ENCODE measurements at places on chromosomes 5 and 9.

DNA sequence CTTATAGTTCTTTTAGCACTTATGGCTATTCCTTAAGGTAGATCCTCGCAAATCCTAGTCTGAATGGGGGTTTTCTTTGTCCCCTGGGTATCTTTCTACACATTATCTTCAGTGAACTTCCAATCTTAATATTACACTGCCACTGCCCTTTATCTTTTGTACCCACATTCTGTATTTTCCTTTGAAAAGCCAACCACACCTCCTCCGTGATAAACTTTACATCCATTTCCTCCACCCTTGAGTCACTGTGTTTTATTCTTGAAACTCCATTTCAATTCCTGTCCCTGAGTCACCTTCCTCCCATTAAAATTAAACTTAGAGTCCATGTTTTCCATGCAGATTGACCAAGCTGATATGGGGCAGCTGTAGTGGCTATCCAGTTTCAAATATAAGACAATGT lies 43.2 kb upstream of the RICTOR start:
- no peak for DNase-seq

- DNase-seq, result no peak
Measured at GRCh38 chr9:129011761-129012181, 16.4 kb downstream of the SH3GLB2 start.

DNA sequence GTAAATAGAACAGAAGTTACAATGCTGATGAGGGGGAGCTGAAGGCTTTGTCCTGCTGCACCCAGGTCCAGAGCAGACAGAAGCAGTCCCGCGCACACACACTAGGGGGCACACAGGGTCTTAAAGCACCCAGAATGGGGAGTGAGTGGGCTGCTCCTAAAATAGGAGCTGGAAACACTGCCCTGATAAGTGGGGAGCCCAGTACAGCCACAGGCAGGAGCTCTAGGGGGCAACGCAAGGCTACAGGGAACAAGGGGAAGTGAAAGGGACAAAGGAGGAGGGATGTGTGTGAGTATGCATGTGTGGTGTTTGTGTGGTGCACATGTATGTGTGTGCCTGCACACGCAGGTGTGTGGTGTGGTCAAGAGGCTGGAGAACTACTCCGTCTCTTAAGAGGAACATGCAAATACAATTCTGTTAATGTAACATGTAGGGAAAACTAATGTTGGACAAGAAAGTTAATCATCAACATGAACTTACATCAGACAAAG lies 191.5 kb downstream of the ROR2 start:
- DNase-seq, result no peak

- DNase-seq, result no peak
Measured at GRCh38 chr9:89495824-89496560, 1.9 kb downstream of the SEMA4D start.

DNA sequence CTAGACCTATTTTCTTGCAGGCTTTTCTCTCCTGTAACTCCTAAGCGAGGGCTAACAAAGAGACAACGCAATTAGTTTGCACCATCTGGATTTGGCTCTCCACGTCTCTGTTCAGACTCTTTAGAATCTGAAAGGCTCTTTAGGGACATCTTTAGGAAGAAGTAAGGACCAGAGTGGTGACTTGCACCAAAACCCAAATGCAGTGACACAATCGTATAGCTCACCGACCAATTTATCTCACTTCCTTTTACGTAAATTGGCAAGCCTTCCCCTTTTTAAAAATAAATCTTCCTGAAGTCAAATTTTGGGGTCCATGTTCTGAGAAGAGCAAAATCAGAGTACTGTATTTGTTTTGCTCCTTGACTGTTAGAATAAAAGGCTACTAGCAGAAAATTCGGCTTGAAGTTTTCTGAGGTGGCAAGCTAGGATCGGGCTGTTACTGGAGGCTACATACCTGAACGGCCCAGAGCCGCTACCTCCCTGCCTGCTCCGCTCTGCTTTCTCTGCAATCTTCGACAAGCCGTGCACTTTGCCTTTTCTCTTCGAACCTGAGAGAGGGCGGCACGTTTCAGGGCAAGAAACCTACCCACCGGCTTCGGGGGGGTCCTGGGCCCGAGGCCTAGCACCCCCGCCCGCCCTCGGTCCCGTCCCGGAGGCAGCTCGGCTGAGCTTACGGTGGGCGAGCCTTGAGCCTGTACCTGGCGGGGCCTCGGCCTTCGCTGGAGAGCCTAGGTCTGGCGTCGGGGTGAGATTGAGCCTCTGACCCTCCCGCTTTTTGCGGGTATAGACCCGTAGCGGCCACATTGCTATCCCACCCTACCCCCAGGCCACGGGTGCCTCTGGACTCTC lies 537 bp downstream of the MEIKIN start:
- DNase-seq, result no peak

All from stimulated activated CD4-positive, alpha-beta T cell treated with anti-CD3 and anti-CD28 coated beads, Interleukin-1b, Interleukin-23, amount 100 ng/mL, for 1 hour (primary cell).